NCI-H2029 treated with DMSO at 0.1 percent for 48 hours (cell line): ENCODE measurements at places on chromosomes 2 and 18.

GRCh38 chr2:121530212-121530705, 421 bp upstream of the RNU4ATAC start:
- peak; percentile 65 for DNase-seq

- DNase-seq = no peak
These were observed 46.6 kb upstream of the TMEM200C start for GRCh38 chr18:5941890-5942289.

GRCh38 chr18:21300908-21301200, 58.8 kb downstream of the GREB1L start:
- no peak for DNase-seq

DNA sequence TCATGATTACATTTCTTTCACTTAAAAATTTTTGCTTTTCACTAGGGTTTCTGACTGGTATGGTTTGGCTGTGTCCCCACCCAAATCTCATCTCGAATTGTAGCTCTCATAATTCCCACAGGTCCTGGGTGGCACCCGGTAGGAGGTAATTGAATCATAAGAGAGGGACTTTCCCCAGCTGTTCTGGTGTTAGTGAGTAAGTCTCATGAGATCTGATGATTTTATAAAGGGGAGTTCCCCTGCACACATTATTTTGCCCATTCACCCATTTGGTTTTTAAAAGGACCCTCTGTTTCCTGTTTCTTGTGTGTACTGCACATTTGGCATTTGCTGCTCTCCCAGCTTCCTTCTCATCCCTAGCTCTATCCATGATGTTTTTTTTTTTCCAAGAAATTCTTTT, 27.8 kb upstream of the NETO1 start:
- DNase-seq = no peak

GRCh38 chr18:8283891-8284585, 325.2 kb upstream of the RAB12 start:
- DNase-seq = no peak
